ENCODE measurements at places on chromosomes 1 and 21.

DNA sequence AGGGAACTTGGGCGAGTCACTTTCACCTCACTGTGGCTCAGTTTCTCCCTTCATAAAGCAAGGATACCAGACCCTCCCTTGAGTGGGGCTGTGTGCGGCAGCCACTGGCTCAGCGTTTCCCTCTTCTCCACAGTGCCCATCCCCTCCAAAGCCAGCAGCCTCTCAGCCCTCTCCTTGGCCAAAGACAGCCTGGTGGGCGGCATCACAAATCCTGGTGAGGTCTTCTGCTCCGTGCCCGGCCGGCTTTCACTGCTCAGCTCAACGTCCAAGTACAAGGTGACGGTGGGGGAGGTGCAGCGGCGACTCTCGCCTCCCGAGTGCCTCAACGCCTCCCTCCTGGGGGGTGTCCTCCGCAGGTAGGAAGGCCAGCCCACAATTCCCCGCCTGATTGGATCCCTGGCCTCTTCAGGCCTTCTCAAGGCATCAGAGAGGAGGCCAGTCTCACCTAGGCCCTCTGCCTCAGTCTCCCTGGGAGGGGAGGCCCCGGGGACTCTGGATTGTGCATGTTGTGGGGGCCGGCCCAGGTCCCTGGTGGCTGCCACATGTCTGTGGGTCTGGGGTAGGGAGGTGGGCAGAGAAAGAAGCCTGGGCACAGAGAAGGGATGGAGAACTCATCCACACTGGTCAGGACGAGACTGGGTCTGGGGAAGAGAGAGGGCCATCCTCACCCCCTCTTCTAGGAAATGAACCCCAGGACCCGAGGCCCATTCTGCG, 15.2 kb downstream of the TFAP2E start:
- no peak for DNase-seq

GRCh38 chr1:156816561-156817328, at the start of gene SH2D2A:
Gene SH2D2A, minus strand, starts transcription at chr1:156816848. Its CDS starts 140 bp downstream, at chr1:156816708.
- DNase-seq, result peak; percentile 31

DNA sequence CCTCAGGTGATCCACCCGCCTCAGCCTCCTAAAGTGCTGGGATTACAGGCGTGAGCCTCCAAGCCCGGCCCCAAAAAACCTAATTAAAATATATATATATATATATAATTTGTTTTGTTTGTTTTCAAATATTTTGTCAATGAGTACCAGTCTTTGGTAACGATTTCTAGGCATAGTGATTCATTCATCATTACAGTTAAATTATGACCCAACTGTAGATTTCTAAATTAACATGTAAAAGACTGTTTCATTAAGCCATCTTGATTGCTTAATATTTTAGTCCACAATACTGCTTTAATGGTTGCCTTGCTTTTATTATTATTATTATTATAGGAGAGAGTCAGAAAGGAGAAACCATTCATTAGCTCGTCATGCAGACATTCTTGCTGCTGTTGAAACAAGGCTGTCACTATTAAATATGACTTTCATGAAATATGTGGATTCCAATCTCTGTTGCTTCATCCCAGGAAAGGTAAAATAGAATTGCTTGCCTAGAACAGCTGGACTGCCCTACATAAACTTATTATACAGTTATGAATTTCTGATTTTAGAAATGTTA, 19.9 kb downstream of the FBXO28 start:
- no peak for DNase-seq

GRCh38 chr1:164177118-164177517, 381.9 kb upstream of the PBX1 start:
- no peak for DNase-seq

GRCh38 chr1:21232044-21232443, 55.3 kb upstream of the EIF4G3 start:
- DNase-seq, result no peak

DNA sequence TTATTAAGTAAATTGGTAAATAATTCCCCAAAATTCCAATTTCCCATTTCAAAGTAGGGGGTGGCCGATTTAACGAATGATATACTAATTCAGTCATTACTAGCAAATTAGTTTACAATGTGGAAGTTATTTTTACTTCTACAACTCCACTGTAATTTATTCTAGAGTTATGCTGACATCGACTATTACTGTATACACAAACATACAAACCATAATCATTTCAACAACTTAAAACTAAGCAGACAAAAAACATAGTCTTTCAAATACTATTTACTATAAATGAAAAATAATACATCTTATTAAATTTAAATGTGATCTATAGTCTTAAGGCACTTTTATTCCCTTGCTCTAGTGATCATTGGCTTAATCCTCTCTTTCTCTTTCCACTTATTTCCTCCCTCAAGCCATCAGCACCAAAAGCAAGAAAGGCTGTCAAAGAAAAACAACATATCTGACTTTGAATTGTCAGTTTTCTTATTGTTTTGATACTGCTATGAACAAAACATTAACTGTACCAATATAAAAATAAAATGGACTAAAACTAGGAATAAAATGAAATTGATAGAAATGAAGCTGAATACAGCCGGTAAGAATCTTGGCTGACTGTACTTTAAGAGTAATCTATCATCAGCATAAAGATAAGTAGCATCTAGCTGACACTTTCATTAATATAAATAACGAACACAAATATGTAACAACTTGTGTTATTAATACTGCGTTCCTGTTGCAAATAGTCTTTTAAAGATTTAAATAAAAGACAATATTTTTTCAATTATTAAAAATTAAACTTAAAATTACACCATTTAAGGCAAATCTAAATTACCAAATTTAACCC, 4.1 kb downstream of the CDC42BPA start:
- DNase-seq, result no peak

GRCh38 chr1:16244650-16245285, 7.8 kb upstream of the CPLANE2 start:
- no peak for DNase-seq

GRCh38 chr1:234536741-234537140, 57.8 kb upstream of the TARBP1 start:
- DNase-seq, result no peak

GRCh38 chr21:38351961-38352521, 95.2 kb downstream of the KCNJ15 start:
- peak; percentile 77 for DNase-seq

- DNase-seq, result no peak
Measured at GRCh38 chr1:78142736-78143135, 97.0 kb downstream of the GIPC2 start.

- DNase-seq, result no peak
Measured at GRCh38 chr1:109782514-109782913, 18.8 kb upstream of the EPS8L3 start.

DNA sequence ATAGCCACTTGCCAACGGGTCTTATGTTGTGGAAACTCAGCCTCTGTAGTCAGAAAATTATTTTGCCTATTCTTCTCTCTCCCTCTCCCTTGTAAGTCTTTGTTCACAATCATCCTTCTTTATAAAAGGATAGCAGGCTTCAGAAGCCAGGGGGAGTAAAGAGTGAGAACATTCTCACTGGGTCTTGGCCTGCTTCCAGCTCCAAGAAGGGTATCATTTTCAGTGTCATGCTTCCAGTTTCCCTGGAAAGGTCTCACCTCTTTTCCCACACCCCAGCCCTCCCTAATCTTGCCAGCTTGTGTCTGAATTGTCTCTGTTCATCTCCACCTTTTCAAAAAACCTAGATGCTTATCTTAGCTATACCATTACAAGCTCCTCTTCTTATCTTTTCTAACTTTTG, 346.2 kb upstream of the LRRC7 start:
- no peak for DNase-seq

DNA sequence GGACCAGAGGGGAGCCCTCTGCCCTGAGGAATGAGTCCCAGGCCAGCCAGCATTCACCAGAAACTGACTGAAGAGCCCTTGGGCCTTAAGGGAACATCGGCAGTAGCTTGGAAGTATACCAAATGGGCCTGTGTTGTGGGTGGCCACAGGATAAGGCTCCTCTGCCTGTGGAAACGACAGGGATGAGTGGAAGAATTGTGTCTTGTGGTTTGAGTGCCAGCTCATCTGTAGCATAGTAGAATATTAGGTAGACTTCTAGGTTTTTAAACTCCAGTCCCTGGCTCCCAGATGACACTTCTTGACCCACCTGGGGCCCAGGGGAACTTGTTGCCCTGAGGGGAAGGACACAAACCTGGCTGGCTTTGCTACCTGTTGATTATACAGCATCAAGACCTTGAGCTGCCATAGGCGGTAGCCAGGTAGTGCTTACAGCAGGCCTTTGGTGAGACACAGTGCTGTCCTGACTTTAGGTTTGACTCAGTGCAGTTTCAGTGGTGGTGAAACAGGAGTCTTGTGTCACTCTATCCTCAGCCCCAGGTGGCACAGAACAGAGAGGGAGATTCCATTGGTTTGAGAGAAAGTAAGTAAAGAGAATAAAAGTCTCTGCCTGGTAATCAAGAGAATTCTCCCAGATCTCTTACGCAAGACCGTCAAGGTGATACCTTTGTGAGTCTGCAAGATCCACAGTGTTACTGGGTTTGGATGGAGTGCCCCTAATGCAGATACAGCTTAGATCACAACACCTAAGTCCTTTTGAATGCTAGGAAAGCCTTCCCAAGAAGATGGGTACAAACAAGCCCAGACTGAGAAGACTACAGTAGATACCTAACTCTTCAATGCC, 50.2 kb downstream of the RABGAP1L start:
- DNase-seq, result no peak

DNA sequence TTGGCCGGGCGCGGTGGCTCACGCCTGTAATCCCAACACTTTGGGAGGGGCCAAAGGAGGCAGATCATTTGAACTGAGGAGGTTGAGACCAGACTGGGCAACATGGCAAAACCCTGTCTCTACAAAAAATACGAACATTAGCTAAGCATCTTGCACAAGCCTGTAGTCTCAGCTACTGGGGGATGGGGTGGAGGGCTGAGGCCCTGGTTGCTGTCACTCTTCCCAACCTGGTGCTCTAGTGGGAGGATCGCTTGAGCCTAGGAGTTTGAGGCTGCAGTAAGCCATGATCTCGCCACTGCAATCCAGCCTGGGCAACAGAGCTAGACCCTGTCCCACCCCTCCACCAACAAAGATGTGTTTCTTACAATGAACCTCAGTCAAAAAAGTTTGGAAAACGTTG, 2.8 kb downstream of the PHGDH start:
- no peak for DNase-seq

DNA sequence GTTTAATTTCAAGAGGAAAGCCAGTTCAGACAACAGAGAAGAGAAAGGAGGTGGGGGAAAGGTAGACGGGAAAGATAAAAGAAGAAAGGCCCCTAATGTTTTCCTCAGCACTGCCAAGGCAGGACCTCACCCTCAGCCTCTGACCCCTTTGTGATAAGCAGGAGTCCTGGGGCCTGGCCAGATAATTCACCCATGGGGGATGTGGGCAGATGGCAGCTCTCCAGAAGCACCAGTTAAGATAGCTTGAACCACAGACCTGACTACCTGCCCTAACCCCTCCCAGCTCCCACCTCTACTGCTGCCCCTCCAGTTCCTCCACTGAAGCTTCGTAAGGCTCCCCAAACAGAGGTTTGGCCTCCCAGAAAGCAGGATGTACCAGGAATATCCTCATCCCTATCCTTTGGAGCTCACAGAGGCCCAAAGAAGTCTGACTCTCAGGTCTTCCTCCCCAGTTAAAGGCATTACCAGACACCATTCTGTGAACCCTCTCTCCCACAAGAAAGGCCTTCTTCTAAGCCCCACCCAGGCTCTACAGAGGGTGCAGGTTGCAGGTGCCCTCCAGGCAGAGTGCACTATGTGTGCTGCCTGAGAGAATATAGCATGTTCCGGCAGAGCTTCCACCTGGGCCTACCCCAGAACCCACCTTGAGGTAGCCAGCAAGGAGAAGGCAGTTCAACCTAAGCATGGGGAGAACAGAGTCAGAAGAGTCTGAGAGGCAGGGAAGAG, 9.2 kb upstream of the SNAPIN start:
- no peak for DNase-seq

DNA sequence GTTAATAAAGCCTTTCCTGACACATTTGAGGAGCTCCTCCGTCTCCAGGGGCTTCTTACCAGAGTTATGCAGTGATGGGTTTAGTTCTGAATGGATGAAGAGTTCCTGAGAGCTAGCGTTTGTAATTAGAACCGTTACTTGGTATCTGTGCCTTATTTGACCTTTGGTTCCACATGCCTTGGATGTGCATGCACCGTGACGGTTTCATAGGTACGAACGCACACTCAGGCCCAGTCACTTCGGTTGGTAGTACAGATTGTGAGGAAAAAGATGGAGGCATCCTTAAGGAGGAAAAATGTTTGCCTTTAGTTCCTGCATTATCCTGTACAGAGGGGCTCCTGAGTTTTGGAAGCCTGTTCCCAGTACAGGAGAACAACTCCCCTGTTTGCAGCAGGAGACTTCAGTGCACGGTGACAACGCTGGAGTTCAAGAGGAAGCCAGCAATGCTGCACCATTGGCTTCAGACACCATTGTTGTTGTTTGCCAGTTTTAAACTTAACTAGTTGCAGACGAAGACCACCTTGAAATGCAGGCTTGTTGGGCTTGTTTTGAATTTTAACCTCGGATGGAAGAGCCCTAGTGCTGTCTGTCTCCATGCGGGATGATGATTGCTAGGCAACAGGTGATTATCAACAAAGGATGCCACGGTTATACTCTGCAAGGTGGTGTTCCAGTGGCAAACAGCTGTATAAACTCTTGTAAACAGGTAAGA, 8.2 kb downstream of the RBM15 start:
- DNase-seq, result no peak

DNA sequence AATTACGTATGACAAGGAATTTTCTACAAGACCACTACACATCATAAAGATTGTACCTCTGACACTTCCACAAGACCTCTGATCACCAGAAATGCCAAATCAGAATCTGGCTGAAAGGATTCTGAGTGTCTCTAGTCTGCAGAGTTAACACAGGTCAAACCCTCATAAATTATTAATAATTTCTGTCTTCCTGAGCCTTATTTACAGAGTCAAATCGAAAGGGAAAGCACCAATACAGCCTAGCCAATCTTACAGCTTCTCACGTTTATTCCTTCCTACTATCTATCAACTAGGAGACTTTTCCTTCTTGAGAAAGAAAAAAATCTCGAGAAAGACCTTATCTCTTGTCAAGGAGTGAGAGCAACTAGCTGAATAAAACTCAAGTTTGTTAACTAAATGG, 2151.6 kb downstream of the MRPL39 start:
- no peak for DNase-seq

DNA sequence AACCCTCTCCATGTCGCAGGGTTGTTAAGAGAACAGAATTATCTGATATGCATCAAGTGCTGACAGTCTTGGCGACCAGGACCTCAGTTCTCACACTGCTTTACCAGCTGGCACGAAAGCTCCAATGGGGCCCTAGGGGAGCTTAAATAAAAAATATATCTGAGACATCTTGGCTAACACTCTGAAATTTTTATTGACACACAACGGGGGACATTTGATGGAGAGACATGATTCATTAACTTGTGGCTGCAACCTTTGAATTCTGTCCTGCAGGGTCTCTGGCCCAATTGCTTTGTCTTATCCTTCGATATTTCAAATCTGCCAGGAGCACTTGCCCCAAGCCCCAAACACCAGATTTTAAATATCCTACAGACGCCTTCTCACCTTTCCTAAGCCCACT, 567.0 kb downstream of the AJAP1 start:
- DNase-seq, result no peak

DNA sequence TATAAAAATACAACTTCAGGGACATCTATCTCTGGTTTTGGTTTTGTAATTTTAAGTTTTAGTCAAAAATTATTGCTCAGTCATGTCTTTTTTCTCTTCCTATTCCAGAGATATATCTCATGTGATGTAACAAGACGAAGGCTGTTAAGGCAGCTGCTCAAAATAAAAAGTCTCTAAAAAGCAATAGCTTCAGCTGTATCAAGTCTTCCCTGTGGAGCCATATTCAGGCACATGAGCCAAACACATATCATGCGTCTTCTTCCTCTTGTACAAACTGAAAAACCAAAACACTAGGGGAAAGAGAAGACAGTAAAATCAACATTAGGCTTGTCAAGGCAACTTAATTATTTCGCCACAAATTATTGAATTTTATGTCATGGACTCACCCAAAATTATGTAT, 240.7 kb downstream of the NRIP1 start:
- no peak for DNase-seq
